ENCODE measurements at places on chromosomes 11 and 22.

DNA sequence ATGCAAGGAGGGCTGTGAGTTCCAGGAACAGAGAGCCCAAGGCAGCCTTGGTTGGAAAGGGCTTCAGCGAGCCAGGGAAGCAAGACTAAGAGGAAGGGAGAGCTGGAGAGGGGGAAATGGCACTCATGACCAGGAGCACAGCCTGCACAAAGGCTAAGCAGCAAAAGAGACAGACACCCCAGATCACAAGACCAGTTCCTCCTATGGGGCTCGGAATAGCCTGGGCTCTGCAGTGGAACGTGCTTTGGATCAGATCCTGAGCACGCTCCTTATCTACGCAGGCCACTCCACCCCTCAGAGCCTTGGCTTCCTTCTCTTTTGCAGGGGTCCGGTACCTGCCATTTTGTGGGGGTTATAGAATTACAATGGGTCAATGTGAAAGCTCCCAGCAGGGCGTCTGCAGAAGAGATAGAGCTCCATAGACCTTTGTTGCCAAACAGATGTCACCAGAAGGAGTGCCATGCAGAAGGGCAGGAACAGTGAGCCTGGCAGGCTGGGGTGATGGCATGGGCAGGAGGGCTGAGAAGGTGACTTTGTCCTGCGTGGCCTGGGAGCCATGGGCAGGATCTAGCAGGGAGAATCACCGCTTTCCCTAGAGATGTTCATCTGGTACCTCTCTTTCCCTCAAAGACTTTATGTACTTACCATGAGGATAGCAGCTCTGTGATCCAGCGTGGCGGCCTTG, 33.8 kb downstream of the ZC3H7B start:
- DNase-seq, result no peak

- no peak for DNase-seq
Observed at GRCh38 chr11:75023446-75024067, 34.8 kb downstream of the NEU3 start.

GRCh38 chr11:113385749-113386148, 1.8 kb upstream of the ANKK1 start:
- no peak for DNase-seq

DNA sequence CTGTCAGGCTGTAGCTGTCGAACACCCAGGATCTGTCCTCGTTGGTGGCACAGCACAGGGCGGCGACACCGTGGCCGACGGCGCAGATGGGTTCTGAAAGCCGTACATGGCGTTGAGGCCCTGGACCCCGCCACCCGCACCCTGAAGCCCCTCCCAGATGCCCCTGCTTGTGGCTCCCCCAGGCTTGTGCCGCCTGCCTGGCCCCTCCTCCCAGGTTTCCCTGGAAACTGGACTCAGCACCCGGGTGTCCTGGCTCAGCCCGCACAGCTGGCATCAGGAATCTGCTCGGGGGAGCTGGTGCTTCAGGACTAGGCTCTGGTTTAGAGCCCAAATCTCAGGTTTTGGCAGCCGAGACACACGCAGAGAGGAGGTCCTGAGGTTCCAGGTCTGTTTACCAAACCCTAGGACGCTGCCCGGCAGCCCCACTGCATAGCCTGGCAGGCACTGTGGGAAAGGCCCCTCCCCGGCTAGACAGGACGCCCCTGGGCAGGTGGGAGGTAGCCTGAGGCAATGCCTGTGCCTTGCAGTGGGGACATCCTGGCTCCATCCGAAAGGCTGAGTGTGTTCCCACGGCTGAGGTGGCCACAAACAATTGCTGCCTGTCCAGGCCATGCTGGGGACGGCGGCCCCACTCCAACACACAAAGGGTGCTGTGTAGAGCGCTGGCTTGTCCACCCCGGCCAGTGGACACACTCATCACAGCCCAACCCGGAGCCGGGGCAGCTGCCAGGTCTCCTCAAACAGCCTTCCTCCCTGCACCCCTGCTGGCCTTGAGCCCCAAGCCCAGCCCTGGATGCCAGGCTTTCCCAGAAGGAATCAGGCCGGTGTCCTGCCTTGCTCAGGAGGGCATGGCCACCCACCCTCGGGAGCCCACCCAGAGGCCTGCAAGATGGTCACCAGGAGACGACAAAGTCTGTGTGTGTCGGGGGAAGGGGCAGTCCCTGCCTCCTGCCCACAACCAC, 4.6 kb downstream of the GATD1 start:
- no peak for DNase-seq

DNA sequence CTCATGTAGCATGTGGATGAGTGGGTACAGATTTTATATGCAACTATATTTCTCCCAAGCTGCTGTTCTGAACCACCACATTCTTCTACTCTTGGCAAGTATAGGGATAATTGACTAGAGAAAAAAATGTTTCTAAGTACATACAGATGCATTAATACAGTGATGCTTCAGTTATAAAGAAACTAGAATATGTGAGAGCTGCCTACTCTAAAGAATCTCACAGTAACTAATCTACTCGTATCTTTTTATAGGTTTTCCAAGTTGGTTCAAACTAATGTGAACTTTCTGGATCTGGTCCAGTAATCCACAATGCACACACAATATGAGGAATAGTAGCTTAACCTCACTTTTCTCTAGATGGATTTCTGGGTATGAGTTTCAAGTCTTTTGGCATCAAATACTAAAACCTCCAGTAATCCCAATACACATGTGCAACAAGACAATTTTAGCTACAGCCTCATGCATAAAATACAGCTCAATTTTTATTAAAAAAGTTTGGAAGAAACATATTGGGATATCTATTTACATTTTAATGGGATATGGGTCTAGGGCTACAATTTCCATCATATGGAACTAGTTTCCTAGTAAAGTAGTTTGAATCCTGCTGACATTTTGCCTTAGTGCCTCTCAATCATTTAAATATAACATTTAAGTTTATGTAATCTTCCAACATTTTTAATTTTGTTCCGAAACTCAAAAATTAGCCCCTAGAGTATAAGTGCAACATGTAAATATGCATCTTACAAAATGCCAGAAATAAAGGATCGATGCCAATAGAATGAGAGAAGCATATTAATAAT, 2209.7 kb downstream of the LRRC4C start:
- no peak for DNase-seq

GRCh38 chr11:45906965-45907611, at the start of gene FREY1:
FREY1 (minus strand) TSS chr11:45907271; CDS start chr11:45907245, 26 bp downstream.
- DNase-seq, result no peak

GRCh38 chr11:60389279-60389910, 6.9 kb upstream of the MS4A14 start:
- DNase-seq, result no peak

GRCh38 chr11:75949023-75949672, 134.1 kb downstream of the UVRAG start:
- no peak for DNase-seq

DNA sequence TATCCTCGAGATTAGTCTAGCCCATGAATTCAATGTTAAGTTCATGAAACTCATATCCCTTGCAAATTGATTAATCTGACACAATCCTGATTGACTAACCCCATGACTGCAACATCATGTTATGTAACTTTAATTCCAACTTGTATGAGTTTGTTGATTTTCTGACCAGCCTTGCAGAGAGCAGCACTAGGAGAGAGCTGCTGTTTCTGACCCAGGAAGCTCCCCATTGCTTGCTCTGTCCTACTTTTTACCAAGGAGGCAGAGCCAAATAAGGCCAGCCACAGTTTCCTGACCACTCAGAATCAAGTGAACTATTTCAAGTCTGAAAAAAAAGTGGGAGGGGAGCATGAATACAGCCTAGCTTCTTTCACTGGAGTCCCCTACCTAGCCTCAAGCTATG, 13.2 kb downstream of the MPZL3 start:
- no peak for DNase-seq

DNA sequence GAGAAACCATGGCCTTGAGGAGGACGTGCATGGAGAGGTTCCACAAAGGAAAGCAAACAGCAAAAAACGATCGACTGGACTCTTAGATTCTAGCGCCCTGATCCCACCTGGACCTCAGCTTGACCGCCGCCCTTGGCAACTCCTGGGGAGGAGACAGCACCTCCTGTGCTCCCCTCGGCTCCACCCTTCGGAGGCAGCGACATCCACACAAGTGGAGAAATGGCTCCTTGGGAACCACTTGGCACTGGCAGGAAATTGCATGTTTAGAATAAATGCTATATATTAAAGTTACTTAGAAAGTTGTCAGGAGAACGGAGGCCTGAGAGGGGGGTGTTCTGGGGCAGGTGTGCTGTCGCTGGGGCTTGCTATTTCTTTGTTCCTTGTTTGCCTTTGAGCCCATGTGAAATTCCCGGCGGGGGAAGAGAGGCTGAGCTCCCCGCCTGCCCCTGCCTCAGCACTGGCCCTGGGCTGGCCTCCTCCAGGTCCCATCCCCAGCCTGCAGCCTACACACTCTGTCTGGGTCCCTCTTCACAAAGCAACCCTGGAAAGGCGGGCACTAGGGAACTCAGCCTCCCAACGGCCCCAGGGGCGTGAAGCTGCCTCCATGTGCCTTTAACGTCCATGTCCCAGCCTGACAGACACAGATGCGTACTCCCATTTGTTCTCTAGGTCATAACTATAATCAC, 395.3 kb downstream of the BRD1 start:
- no peak for DNase-seq

- no peak for DNase-seq
Observed at GRCh38 chr11:84543367-84544159, 1083.6 kb downstream of the DLG2 start.

DNA sequence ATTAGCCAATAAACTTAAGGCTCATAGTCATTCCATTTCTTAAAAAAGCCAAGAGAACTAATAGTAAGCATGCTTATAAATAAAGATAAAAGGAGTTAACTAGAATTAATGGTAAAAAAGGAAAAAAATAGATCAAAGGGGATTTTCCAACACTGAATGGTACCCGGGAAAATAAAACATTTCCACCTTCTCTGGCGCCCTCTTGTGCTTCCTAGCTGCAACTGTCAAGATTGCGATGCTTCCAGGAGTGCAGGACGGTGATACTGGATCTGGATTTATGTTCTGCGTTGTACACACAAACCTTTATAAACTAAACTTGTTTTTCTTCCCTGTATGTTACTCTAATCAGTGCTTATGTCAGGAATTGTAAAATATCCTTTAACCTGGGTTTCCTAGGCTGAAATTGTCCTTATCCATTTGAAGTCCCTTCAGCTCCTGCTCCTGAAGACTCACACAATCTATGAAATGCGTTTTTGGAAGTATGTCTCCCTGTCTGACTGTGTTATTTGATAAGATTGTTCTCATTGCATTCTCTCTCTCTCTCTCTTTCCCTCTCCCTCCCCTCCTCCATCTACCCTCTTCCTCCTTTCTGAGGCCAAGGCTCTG, 9.6 kb upstream of the HTATIP2 start:
- no peak for DNase-seq

DNA sequence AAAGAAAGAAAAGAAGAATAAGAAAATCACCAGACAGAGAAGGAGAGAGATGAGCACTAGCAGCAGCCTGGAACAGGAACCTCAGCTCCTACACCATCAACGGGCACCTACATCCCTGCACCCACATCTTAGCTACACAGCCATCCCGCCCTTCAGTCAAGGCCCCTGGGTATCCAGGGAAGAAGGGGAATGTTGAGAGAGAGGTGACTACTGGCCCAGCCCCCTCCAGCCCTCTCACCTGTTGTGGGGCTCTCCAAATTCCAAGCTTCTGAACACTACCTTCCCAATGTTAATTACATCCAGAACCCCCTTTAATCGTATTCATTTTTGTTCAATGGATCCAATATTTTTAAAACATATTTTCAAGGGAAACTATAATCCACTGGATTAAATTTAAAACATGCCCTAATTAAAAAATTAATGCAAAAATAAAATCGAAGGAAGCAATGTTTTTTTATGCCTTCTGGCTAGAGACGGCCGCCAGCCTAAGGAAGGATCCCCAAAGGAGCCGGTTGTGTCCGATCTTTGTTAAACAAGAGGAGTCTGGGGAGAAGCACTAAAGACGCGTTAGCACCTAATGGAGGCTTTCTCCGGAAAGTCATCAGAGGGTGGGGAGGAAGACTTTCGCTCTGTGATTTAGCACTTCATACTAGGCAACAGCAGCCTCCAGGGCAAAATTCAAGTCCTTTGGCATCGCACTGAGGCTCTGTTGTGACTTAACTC, 9.5 kb downstream of the TPST2 start:
- DNase-seq, result no peak

DNA sequence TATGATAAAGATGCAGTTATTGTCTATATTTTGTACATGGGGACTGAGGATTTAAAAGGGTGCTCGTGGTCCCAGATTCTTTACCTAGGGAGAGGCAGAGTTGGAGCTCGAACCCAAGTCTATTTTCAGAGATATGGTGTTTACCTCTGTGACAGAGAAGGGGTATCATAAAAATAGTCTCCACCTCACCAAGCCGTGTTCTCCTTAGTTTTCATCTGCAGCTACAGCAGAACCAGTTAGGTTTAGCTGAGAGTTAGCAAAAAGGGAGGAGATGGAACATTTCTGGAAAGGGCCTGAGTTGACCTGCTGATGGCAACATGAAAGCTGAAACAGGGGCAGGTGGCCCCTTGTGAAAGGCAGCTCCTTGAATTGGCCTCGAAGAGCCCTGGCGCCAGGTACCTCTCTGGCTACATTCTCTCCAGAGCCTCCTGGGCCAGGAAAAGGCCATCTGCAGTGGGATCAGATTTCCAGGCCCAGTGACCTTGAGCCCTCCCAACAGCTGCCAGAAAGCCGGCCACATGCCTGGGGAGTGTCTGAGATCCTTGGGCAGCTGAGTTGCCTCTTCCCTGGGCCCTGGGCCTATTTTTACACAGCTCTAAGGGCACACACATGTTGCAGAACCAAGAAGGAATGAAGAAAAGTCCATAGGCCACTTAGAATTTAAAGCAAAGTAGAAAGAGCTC, 136.6 kb downstream of the NAV2 start:
- DNase-seq, result no peak

GRCh38 chr11:63532799-63533475, 3.7 kb upstream of the PLAAT4 start:
- DNase-seq, result no peak

DNA sequence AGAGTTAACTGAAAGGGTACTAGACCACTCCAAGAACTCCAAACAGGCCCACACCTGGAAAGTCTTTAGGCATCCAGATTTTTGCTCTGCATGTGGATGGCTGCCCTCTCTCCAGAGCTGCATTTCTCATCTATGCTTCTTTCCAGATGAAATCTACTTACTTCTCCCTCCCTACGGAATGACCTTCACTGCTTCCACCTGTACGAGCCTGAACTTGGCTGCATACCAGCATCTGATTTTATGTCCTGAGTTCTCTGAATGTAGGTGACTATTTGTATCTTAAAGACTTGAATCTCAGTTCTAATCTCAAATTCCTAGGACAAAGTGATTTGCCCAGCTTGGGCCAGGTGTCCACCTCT, 13.3 kb downstream of the CELF1 start:
- DNase-seq, result no peak

All from stimulated activated CD4-positive, alpha-beta T cell treated with anti-CD3 and anti-CD28 coated beads, Interleukin-1b, Interleukin-23, amount 100 ng/mL, for 4 hours (primary cell).